ENCODE measurements at places on chromosomes 5 and 9. TPM values are rescaled to one million over a fixed set of nuclear protein-coding genes. Genes with fewer than 3 reads are reported as not detected.

The SVEP1 gene
- not detected for total RNA-seq

The PRRT1B gene
- not detected for total RNA-seq

The GABRG2 gene
- not detected for total RNA-seq

The RNF208 gene
- total RNA-seq: 2.7 TPM

The ADAMTS16 gene
- not detected for total RNA-seq

The CCL19 gene
- not detected for total RNA-seq

The FOXD4L5 gene
- 0.27 TPM for total RNA-seq

The ENTREP1 gene
- not detected for total RNA-seq

The TYRP1 gene
- total RNA-seq: not detected

The CTNNAL1 gene
- 12.5 TPM for total RNA-seq

The PCDH1 gene
- not detected for total RNA-seq

The ACTL7A gene
- total RNA-seq: not detected

The DPYSL3 gene
- total RNA-seq: not detected

The PCDHB10 gene
- not detected for total RNA-seq

The PRUNE2 gene
- 0.42 TPM for total RNA-seq

The PRDM9 gene
- total RNA-seq: not detected

The ROR2 gene
- total RNA-seq: 0.55 TPM

The ANXA2R gene
- total RNA-seq: 29.5 TPM

The CARD6 gene
- total RNA-seq: 5.0 TPM

The ANXA1 gene
- total RNA-seq: 116 TPM

The PPP1R2B gene
- total RNA-seq: 0.17 TPM

The LCN6 gene
- total RNA-seq: not detected

The CKMT2 gene
- not detected for total RNA-seq

The DBH gene
- total RNA-seq: not detected

The ZNF354C gene
- 7.3 TPM for total RNA-seq

The SV2C gene
- total RNA-seq: 0.10 TPM

The EIF4EBP3 gene
- total RNA-seq: 9.7 TPM

The PTGER4 gene
- 46.8 TPM for total RNA-seq

The CDKN2A gene
- 16.6 TPM for total RNA-seq

The C5orf52 gene
- total RNA-seq: not detected

The TPM2 gene
- total RNA-seq: 13.4 TPM

The DIPK1B gene
- total RNA-seq: not detected

The SURF2 gene
- 16.0 TPM for total RNA-seq

The S100Z gene
- 1.8 TPM for total RNA-seq

The S1PR3 gene
- 0.12 TPM for total RNA-seq

The MRPS30 gene
- 42.5 TPM for total RNA-seq

The IL3 gene
- total RNA-seq: 0.40 TPM

Measured in activated CD4-positive, alpha-beta T cell treated with anti-CD3 and anti-CD28 coated beads, Interleukin-2, amount 10 ng/mL, durations not matched to agents 7 days and 5 days (primary cell).